ENCODE measurements at places on chromosomes 6 and 20.

- DNase-seq: no peak
These were observed 65.8 kb downstream of the NOL4L start for GRCh38 chr20:32519381-32519730.

DNA sequence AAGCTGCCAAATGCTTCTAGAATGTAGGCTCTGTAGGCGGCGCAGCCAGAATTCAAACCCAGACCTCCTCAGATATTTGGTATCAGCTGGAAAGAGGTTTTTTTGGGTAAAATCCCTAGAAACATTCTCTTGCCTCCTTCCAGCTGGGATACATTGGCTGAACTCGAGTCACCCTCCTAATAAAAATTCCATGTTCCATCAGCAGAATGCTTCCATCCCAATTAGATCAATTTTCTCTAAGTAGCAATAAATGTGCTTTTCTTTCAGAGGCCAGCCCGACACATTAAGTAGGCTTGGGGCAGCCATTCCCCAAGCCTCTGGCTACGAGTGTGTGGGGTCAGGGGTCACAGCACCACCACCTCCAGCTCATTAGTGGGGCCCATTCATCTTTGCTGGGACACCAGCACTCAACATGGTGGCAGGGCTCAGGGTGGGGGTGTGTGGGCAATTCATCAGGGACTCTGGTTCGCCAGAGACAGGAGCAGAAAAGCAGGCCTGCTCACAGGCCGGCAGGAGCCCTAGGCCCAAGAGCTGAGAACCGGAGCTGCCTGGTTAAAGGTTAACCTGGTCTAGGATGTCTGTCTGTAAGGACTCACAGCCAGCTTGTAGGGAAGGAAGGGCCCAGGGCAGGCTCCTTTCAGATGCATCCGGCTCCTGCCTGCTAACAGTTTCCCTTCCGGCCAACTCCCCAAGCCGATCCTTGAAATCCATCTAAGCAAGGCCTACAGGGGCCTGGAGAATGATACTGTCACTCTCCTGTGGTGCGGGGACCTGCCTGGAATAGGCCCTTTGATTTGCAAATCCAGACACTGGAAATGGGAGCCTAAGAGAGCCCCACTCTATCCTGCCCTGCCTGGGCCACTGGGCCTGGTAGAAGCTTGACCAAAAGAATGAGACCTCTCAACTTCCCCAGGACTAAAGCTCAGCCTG lies 159.1 kb upstream of the TOP1 start:
- DNase-seq: no peak

DNA sequence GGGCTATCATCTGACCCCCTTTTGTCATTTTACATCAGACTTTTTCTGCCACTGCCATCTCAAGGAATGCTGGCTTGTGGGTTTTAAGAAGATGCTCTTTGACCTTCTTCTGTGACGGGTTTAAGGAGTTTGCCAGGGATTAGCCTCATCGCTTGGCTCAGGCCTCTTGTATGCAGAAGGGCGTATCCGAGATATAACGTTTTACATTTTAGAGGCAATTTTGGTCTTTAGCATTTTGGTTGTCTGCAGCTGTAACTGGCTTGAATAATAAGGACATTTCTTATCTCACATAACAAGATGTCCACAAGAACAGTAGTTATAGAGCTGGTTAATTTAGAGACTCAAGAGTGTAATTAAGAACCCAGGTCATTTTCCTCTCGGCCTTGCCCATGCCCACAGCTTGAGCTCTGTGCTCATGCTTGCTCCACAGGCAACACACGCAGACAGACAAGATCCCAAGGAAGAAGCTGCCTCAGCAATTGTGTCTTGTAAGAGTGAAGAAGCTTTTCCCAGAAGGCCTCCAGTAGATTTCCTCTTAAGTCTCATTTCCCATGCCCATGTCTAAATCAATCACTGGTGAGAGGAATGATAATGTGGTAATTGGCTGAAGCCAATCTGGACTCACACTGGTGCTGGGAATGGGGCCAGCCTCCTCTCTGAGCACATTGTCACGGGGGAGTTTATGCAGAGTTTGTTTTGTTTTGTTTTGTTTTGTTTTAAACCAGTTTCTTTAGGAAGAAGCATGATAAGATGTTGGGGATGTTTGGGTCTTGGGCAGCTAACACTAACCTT lies 36.8 kb downstream of the PTCHD4 start:
- no peak for DNase-seq

- no peak for DNase-seq
These were observed 48.8 kb downstream of the MCUR1 start for GRCh38 chr6:13765570-13765969.

- DNase-seq: no peak
These were observed 148.0 kb downstream of the DHX35 start for GRCh38 chr20:39109933-39110818.

GRCh38 chr6:14658886-14659561 lies 541.5 kb downstream of the CD83 start:
- peak; percentile 53 for DNase-seq

GRCh38 chr6:107330168-107330567 lies 129.2 kb downstream of the PDSS2 start:
- no peak for DNase-seq

DNA sequence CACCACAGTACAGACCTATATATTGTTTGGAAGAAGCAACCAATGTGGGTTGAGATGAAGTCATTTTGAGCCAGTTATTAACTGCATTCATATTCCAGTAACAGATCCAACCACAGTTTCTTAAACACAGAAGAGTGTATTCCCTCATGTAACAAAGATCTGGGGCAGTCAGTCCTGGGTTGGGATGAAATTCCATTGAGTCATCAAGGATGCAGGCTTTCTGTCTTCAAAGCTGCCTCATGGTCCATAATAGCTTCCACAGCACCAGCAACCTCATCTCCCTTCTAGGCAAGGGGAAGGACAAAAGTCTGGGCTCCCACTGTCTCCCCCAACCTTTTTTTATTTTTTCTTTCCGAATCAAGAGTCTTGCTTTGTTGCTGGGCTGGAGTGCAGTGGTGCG lies 2.9 kb upstream of the SOD2 start:
- peak; percentile 32 for DNase-seq

DNA sequence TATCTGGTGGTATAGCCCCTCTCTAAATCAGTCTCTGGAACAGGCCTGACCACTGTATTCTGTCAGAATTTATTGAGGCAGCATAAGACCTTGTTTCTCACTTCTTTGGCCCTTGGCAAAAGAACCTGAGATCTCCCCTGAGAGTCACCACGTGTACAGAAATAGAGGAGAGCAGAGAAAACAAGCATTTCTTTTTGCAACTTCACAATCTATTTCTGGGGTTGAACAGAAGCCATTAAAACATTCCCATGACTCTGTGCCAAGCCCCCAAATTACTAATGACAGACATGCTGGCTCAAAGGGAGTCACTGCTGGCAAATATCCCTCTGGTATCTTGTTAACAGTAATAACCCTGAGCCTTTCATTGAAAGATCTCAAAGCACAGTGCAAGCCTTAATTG lies 395.3 kb downstream of the MAFB start:
- no peak for DNase-seq

DNA sequence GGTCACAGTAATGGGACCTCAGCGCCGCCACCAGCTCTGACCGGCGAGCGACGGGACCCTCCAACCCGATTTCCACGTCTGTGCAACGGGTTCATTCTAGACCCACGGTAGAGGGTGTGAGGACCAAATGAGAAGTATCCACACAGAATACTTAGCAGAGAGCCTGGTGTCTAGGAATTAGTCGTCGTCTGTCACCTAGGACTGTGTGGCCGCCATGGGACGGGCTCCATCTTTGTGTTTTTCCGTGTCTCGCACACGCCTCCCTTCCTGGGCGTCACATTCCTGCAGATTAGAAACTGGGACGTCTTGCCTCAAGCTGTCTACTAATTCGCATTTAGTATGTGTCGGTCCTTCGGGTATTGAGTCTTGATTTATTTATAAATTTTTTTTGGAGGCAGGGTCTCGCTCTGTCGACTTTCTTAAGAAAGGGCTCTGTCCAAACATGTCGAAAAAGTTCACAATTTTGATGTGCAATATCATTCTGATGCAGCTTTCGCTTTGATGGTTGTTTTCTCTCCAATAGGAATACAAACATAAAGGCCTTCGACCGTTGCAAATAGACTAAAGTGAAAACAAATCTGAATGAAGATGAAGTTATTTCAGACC lies 563 bp downstream of the MGME1 start:
- DNase-seq: peak; percentile 57

DNA sequence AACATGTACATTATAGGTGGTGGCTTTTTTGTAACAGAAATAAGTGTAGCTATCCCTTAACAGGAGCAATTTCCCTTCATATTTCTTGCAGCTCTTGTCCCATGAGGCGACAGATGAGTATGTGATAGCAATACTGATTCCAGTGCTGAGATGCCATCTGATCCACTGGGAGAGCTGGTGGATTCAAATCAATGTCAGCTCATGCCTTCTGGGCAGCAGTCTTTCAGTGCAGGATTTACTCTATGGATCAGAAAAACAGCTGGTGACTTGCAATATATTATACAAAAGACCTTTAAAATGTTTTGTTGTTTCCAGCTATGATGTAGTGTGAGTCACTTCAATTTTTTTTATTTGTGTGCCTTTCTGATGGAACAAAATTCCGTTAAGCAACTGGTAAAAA lies 259.9 kb upstream of the SASH1 start:
- DNase-seq: no peak

GRCh38 chr20:33915726-33916331 lies 77.9 kb upstream of the RALY start:
- DNase-seq: no peak
